Activated CD4-positive, alpha-beta T cell treated with anti-CD3 and anti-CD28 coated beads, Interleukin-2, Interleukin-6, amounts not matched to agents 100 ng/mL and 50 ng/mL, durations not matched to agents 16 hours and 8 hours (primary cell): ENCODE measurements at places on chromosomes 3 and 15.

DNA sequence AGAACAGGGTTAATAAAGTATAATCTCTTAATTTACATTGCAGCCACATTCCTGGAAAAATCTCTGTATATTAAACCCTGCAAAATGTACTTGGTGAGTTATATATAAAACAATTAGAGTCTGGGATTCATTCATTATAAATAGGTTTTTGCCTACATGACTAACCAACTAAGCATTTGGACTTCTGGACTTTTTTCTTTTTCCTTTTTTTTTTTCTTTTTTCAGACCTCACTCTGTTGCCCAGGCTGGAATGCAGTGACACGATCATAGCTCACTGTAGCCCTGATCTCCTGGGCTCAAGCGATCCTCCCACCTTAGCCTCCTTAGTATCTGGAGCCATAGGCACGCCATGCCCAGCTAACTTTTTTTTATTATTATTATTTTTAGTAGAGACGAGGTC lies 4.5 kb downstream of the DNAJC13 start:
- DNase-seq: no peak

GRCh38 chr3:36434687-36435426 lies 54.6 kb downstream of the STAC start:
- DNase-seq: no peak

- no peak for DNase-seq
Observed at GRCh38 chr15:74123658-74124057, 6.7 kb upstream of the ISLR2 start.

- no peak for DNase-seq
Observed at GRCh38 chr15:24858737-24859601, 95.8 kb upstream of the SNRPN start.

GRCh38 chr15:65920121-65920520 lies 50.8 kb downstream of the RAB11A start:
- no peak for DNase-seq

DNA sequence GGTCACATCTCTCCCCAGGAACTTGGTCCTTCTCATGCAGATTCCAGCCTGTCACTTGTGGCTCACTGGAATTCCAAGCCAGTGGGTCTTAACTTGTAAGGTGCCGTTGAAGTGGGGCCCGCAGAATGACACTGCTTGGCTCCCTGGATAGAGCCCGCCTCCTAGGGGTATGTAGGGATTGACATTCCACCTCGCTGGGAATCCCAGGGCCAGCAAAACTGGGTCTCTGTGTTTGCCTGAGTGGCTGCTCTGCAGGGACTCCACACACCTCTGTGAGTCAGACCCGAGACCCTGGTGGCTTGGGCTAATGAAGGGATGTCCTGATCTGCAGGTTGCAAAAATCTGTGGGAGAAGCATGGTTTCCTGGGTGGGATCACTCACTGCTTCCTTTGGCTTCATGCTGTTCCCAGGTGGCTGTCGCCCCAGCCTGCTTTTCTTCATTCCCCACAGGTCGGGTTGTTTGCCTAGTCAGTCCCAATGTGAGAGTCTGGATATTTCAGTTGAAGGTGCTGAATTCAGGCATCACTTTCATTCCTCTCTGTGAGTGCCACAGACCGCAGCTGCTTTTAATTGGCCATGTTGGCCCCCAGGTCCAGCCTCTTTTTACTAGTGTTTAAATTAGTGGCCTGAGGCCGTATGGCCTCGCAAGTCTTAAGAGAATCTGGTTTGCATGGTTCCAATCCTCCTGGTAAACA lies 156.0 kb upstream of the TRIM42 start:
- DNase-seq: no peak

DNA sequence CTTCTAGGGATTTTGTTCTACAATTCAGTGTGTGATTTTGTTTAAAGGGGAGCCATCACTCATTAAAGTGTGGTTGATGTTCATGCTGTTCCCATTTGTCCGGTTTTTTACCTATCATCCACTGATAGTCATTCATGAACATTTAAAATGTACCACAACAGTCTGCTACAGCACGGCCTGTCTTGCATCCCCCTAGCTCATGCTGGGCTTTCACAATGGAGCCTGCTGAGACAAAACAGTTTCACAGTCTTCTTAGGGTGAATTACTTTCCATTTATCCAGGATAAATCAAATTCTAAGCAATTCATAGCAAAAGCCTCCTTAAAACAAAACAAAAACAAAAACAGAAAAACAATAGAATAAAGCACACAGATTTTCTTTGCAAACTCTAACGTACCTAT lies 627.2 kb downstream of the CADM2 start:
- DNase-seq: no peak

GRCh38 chr3:61894988-61895935 lies 333.9 kb downstream of the PTPRG start:
- peak; percentile 60 for DNase-seq
